Left ventricle myocardium superior (tissue), 1 donor: ENCODE measurements at places on chromosomes 11 and 22. TPM values are rescaled to one million over a fixed set of nuclear protein-coding genes. Genes with fewer than 3 reads are reported as not detected.

COA4 gene
- total RNA-seq: 49.9 TPM

DGKZ gene
- 71.7 TPM for total RNA-seq

MN1 gene
- 5.3 TPM for total RNA-seq

NXPE4 gene
- total RNA-seq: not detected

C11orf52 gene
- total RNA-seq: 1.0 TPM

RCN1 gene
- 27.6 TPM for total RNA-seq
